NCI-H460 (cell line): ENCODE measurements at places on chromosomes 11 and 22.
A peak's percentile ranks its signal among the peaks of the same experiment; 100 is the strongest.

- DNase-seq = peak; percentile 5
These were observed 516 bp downstream of the VPS26B start for GRCh38 chr11:134224710-134225664.

DNA sequence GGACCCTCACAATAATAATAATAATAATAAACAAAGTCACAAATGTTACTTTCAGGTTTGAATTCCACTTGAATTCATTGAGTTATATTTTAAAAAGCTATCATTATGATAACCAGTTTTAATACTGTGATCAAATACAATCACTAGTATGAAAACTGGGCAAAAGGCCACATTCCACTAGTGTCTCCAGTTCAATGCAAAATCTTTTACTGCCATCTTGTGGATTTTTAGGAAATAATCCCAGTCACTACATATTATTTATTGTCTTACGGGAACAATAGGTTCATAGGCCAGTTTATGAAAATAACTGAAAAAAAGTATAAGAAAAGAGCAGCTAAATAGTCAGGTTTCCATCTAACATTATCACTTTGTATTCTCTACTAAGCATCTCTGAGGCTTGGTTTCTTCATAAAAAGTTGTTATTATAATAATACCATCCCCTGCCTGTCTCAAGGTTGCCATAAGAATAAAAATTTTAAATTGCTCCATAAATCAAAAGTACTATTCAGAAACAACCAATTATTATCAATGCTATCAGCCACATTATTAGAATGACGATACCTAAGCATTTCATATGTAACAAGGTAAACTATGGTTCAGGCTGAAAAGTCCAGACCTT, 533.9 kb upstream of the CCDC90B start:
- peak; percentile 67 for DNase-seq

- DNase-seq = no peak
These were observed 11.2 kb upstream of the SF1 start for GRCh38 chr11:64789331-64790204.

DNA sequence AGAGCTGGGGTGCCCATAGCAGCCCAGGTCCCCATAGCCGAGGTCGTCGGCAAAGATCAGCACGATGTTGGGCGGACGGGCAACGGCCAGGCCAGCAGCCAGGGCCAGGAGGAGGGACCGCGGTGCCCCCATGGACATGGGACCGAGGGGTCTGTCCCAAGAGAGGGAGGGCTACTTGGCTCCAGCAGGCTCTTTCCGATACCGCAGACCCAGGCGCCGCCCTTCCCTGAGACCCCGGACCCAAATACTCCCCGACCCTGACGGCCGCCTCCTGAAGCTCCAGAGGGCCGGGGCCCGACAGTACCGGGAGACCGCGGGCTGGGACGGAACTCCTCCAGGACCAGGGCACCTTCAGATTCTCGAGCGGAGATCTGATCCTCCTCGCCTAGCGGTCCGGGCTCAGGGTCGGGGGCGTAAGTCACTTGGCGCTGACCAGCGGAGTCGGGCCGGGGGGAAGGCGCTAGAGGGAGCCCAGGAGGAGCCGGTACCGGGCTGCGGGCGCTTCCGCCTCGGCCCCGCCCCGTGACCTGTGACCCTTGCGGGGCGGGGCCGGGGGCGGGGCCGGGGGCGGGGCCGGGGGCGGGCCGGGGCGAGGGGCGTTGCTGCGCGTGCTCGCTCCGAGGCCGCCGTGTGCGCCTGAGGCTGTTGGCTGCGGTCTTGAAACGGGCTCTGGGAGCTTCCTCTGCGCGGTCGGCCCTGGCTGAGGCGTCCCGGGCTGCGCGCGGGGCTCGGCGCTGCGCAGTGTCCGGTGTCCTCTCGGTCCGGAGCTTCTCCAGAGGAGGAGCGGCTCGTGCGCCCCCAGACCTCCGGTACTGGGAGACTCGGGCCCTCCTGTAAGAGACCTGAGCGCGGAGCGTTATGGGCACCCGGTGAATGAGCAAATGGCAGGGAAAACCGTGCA, at the start of gene ARSA:
Gene ARSA, minus strand, starts transcription at position 511 of the 901 bp plus-strand sequence. Its CDS starts 373 bp downstream, at position 138.
- peak; percentile 74 for DNase-seq

DNA sequence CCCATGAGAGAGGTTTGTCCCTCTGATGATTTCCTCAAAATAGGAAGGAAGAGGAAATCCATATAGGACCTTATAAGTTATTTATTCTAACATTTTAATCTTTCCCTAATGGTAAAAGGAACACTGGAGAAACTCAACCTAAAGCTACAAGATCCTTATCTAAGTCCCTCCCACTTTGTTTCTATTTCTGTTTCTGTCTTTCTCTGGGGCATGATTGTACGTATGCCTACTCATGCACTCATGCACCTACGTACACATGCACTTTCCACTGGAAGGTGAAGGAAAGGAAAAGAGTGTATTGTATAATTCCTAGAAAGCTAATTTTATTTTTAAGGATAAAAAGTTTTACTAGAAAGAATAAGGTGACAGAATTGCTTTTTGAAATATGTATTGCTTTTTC, 125.0 kb downstream of the RAB38 start:
- no peak for DNase-seq
